HT-29 (cell line): ENCODE measurements at places on chromosomes 6 and 20. TPM values are rescaled to one million over a fixed set of nuclear protein-coding genes. Genes with fewer than 3 reads are reported as not detected.

DNA sequence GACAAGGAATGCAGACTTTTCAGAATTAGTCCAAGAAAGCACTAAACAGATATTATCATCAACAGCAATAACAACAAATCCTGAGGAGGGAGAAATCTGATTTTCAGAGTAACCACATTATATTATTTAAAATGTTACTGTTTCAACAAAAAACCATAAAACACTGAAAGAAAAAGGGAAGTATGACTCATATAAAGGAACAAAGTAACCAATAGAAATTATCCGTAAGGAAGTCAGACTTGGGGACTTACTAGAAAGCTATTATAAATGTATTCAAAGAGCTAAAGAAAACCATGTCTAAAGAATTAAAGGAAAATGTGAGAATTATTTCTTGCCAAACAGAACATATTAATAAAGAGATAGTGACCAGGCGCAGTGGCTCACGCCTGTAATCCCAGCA lies 98.1 kb downstream of the MYLK4 start:
- DNase-seq = no peak

DNA sequence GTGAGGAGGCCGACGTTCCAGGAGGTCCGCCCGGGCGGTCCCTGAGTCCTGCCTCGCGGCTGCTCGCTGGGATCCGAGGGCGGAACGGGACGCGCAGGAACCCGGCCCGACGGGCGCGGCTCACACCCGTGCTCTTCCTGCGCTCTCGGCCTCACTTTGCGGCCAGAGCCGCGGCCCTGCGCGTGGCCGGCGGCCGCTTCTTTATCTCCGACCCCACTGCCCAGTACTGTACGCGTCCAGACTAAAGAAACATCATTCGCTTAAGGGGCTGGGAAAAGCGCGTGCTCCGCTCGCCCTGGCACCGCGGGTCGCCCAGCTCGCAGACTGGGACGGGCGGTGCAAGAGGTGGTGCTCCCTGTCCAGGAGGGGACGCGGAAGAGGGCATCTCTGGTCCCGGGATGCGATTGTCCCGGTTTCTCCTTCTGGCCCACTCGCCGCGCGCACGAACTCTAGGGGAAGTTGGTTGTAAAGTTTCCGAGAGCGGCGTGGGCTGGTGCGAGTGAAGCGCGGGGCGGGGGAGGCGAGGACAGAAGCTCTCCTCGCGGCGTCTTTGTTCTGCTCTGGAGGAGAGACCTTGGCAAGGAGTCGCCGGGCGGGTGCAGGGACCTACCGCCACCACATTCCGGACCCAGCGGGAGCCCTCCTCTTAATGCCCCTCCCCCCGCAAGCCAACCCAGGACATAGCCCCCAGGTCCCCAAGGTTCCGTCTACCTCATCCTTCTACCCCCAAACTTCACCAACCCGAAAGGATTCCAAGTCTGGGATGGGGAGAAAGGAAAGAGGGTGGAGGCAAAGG lies 71.0 kb downstream of the SOX4 start:
- DNase-seq = no peak

DNA sequence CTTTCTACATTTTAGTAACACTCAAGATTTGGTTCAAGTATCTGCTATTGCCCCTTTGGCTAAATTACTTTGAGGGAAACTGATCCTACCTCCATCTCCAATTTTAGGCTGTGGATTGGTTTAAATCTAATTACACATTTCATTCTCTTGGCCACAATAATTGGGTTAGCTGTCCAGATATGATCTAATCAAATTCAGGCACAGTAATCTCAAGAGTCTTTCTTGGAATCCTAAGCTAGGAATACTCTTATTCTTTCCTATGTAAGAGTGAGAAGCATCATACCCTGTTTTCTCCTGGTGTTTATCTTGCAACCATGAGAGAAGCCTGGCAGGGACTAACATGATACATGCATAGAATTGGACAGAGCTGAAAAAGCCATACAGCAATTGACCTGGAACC lies 300.4 kb upstream of the MARCKS start:
- no peak for DNase-seq

DNA sequence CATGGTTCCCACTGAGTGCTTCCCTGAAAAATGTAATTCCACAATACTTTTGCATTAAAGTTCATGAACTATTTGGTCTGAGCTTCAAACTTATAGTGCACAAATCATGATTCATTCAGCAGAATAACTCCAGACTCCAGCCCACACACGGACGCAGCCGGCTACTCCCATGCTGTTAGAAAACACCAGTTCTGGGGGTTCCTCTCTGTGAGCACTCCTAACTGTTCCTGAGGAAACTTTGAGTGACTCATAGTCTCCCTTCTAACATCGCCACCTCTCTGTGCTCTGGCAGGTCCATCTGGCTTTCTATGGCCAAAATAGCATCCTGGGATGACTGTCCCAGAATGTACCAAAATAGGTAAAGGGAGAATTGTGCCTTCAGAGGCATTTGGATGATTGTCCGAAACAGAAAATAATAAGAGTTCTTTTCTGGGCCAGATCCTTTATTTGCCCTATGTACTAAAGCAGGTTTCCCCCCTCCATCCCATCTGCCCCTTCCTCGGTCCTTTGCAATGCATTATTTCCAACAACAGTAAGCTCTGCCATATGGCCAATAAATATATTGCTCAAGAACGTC lies 32.3 kb upstream of the LY86 start:
- DNase-seq = no peak

GRCh38 chr6:65566117-65566516 lies 140.9 kb downstream of the EYS start:
- DNase-seq = no peak

- no peak for DNase-seq
These were observed 112.3 kb upstream of the ESR1 start for GRCh38 chr6:151695156-151695555.

GRCh38 chr20:45341939-45342854 lies 6.0 kb downstream of the SDC4 start:
- DNase-seq = peak; percentile 72

GRCh38 chr20:41085606-41086005 lies 51.7 kb upstream of the PLCG1 start:
- no peak for DNase-seq

DNA sequence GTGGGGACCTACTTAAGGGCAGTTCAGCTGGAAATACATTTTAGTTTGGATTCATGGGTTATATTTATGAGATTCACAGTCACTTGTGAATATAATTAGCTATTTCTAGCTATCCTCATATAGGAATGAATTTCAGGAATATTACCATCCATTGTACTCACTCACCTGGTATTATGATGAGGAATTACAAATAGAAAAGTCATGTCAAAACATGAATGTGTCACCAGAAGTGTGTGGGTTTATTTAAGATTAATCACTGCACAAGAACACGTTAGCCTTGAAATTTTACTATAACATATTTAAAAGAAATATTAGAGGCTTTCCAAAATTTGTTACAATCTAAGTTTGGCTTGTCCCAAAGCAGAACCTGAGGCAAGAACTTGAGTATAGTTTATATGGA lies 510.5 kb downstream of the PHF3 start:
- DNase-seq = no peak

DNA sequence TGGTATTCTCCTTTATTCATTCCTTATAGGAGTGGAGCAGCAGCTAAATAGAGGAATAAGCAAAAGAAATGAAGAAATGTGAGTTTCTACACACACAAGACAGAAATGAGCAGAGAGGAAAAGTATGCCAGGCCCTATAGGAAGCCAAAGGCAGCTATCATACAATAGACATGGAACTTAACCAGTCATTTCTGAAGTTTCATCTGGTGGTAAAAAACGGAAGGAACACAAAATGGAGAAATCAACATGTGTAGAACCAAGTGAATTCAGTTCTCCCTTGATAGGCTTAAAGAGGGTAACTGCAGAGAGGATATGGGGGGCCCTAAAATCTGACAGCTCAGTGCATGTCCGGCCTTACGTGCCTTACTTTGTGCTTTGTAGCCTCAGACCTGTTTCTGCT lies 44.6 kb downstream of the TSBP1 start:
- no peak for DNase-seq

GRCh38 chr6:69792292-69792691 lies 4.5 kb downstream of the LMBRD1 start:
- DNase-seq = no peak

GRCh38 chr6:33977606-33978411 lies 168.1 kb downstream of the GRM4 start:
- no peak for DNase-seq

DNA sequence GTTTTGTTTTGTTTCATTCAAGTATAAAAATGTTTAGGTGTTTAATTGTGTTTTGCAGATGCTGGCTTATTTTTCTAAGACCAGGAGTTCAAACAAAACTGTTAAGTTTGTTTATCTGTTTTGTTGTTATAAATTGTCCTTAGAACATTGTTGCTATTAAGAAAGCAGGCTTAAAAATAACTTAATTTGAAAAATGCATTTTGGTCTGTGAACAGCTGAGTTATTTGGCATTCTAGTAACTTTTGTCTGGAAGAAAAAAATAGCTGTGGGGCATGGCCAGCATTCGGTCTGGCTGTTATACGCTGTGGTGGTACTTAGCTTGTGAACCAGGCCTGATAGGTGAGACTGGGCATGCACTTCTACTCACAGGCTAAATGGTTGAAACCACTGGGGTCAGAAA lies 37.8 kb downstream of the SLX4IP start:
- DNase-seq = no peak

DNA sequence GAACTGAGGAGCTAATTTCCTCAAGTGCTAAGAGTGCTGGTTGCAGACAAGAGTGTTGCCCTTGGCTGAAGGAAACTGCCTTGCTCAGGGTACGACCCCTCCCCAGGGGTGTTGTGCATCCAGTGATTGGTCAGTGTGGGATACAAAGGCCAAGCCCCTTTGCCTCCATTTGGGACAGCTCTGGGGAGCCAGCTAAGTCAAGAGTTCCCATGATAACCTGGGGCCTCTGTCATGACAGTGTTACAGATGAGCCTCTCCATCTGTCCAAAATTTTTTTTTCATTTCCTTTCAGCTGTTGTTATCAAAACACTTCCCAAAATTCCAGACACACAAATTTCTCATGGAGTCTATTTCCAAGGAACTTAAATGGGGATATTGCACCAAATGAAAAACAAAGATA lies 93.3 kb downstream of the HS3ST5 start:
- DNase-seq = no peak

DNA sequence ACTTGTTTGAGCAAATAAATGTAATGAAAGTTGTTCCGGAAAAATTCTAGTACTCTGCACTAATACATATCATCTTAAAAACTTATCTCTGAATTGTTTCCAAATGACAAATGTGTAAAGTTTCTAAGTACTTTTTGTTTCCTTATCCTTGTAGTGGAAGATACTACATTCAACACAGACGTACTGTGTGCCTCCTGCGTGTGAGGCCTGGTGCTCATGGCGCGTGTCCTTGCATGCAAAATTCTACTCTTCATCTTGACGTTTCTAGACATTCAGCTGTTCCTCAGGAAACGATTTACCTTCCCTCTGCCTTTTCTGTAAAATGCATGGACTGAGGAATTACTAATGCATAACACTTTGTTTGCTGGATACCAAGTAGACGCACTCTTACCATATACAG lies 11.5 kb downstream of the DLL1 start:
- DNase-seq = no peak

DNA sequence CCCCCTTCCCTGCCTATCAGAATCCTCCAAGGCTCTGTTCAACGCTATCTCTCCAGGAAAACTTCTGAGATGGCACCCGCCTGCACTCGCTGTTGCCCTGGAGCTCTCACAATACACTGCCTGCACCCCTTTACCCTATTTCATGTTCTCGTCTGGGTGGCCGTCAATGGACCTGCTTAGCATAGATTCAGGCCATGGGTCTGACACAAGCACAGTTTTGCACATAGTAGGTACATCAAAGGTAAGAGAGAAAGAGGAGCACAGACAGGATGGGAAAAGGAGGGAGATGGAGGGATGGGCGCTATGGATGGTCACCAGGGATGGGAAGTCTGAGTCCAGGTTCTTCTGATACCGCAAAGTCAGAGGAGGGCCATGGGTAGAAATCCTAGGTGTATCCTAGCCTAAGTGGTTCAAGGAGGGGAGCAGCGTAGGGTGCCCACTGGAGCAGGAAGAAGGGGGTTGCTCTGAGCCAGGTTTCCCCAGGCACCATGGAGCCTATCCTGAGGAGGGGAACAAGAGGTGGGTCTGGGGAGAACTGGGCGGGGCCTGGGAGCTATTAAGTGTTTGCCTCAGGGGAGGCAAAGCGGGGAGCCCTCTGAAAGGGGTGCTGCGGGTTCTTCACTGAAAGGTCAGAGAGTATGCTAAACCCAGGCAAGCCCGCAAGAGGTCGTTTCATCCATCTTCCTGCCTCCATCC lies 89.3 kb downstream of the MRPL14 start:
- DNase-seq = no peak

GRCh38 chr20:57911512-57912226 lies 201.9 kb upstream of the PMEPA1 start:
- no peak for DNase-seq

DNA sequence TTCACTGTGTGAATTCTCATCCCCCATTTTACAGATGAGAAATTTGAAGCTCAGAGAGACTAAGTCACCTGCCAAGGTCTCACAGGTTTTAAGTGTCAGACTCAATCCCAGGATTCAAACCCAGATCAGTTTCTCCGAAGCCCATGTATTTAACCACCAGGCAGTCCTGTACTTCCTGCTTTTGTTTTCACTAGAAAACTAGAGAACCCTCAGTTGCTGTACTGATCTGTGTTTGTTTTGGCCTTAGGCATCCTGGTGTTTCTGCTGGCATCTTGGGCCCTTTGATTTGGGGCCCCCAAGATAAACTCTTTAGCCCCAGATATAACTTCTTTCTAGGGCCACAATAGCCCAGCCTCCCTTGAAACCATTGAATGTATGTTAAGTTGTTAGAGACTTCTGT lies 36.5 kb downstream of the PPP1R16B start:
- DNase-seq = no peak

Gene AVP
- not detected in 2 replicates for total RNA-seq

Gene CPXM1
- not detected in 2 replicates for total RNA-seq

Gene CALHM4
- total RNA-seq = not detected in 2 replicates

Gene PPP1R11
- 44.2 and 49.3 TPM in 2 replicates for total RNA-seq

Gene ZC2HC1B
- total RNA-seq = not detected in 2 replicates

Gene FHL5
- total RNA-seq = not detected in 2 replicates

Gene TINAG
- total RNA-seq = 0.15 and 1.8 TPM in 2 replicates

Gene METTL24
- not detected in 2 replicates for total RNA-seq

Gene DSP
- 28.0 and 29.7 TPM in 2 replicates for total RNA-seq

Gene IYD
- total RNA-seq = 0.31 and 1.9 TPM in 2 replicates

Gene CRISP2
- total RNA-seq = not detected in 2 replicates

Gene BPIFB4
- total RNA-seq = not detected in 2 replicates

Gene FUT9
- total RNA-seq = not detected in 2 replicates

Gene EPHA7
- total RNA-seq = not detected in 2 replicates

Gene GLO1
- 65.1 and 65.2 TPM in 2 replicates for total RNA-seq
